ENCODE measurements at places on chromosomes 4 and X.
A peak's percentile ranks its signal among the peaks of the same experiment; 100 is the strongest.

GRCh38 chr4:6298035-6298434 is 28.4 kb downstream of the WFS1 start:
- peak; percentile 54 for DNase-seq

- DNase-seq = no peak
These were observed 144.8 kb downstream of the SPATA18 start for GRCh38 chr4:52195869-52196268.

DNA sequence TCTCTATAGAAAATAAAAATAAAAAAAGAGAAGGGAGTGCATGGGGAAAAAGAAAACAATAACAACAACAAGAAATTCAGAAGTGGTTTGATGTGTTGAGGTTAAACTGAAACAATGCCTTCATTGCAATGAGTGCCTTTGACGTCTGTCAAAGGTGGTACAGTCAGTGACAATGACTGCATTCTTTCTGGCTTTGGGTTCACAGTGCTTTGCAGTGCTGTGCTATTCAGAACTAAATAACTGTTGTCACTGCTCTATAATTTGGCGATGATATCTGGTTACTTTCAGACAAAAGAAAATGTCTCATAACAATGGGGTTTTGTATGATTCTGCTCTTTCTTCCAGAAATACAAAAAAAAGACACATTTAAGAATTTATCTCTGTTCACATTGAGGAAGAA is 488.6 kb upstream of the MAGEB2 start:
- DNase-seq = no peak

DNA sequence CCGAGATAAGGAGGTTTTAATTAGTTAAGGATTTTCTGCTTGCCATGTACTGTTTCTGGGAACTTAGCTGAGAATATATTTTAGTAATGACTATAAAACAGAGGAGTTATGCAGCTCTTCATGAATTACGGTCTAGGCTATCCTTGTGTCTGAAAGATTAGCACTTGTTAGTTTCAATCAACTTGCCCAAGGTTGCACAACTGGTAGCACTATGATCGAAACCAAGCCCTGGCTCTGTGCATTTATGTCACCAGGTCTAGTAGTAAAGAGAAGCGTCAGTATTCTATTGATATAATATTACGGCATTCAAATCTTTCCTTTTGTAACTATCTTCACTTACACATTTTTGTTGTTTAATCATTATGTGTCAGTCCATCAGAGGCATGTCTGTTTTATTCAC is 176.0 kb downstream of the TLL1 start:
- DNase-seq = no peak

- no peak for DNase-seq
These were observed 421.8 kb downstream of the MAPK10 start for GRCh38 chr4:85938062-85938461.

DNA sequence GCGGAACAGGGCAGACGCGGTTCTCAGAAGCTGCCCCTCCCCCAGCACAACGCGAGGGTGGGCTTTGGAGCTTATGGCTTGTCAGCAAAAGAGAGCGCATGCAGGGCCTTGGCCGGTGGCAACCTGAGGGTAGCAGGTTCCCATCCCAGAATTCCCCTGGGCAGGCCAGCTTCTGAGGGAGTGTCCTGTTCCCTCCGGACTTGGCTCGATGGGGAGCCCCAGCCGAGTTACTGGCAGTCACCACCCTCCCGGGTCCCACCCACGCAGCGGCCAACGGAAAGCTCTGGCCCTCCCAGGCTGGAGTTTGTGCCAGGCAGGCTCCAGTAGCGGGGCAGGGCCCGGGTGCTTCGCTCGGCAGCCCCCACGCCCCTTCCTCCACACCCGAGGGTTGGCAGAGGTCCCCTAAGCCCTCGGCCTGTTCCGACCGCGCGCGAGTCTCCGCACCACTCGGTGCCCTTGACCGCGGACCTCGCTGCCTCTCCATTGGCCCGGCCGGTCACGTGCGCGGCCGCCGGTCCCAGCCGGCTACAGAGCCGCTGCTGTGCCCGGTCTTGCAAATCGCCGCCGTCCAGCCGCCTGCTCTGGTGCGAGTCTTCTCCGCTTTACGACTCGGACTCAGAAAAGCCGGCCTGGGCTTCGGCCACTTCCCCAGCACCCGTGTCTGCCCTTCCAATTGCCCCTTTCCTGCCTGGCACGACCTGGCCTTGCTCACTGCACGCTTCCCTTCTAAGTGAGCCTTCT is 20.9 kb upstream of the MTM1 start:
- DNase-seq = peak; percentile 87

- no peak for DNase-seq
These were observed 141.5 kb upstream of the RBPJ start for GRCh38 chr4:26179316-26179760.

DNA sequence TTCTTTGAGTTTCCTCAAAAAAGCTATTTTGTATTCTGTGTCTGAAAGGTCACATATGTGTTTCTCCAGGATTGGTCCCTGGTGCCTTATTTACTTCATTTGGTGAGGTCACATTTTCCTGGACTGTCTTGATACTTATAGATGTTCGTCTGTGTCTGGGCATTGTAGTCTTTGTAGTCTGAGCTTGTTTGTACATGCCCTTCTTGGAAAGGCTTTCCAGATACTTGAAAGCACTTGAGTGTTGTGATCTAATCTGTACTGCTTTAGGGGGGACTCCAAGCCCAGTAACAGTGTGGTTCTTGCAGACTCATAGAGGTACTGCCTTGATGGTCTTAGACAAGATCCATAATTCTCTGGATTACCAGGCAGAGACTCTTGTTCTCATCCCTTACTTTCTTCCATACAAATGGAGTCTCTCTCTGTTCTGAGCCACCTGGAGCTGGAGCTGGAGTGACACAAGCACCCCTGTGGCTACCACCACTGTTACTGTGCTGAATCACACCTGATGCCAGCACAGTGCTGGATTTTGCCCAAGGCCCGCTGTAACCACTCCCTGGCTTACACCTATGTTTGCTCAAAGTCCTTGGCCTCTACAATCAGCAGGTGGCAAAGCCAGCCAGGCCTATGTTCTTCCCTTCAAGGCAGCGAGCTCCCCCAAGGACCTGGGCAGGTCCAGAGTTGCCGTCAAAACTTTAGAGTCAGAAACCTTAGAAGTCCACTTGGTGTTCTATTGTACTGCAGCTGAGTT is 72.3 kb upstream of the EFHC2 start:
- no peak for DNase-seq

DNA sequence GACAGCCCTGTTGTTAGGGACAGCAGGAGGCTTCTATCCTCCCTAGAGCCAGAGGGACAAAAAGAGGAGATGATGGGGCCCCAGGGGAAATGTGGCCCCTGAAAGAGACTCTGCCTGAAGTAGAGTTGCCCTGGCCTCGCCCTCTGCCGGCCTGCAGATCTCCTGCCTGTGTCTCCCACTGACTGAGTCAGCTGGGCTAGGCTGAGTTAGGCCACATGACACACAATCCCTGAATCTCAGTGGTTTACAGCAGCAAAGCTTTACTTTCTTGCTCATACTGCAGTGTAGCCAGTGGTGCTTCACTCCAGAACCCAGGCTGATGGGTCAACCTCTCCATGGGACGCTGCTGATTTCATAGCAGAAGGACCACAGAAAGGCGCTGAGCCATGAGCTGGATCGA is 23.5 kb downstream of the DRD5 start:
- DNase-seq = no peak

DNA sequence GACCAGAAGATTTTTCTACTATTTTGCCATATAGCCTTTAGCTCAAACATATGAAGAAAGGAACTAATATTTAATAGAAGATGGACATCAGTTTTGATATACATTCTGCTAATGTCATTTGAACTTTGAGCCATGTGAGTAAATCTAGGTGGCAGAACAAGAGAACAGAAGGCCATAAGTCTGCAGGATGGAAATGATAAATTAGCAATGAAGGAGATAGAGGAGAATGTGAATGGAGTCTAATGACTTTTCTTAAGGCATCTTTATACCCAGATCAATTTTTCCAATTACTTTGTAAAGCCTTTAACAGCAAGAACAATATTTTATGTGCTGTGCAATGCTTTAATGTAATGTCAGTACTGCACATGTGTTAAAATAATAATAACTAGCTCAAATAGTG is 30.1 kb upstream of the ALG13 start:
- no peak for DNase-seq

DNA sequence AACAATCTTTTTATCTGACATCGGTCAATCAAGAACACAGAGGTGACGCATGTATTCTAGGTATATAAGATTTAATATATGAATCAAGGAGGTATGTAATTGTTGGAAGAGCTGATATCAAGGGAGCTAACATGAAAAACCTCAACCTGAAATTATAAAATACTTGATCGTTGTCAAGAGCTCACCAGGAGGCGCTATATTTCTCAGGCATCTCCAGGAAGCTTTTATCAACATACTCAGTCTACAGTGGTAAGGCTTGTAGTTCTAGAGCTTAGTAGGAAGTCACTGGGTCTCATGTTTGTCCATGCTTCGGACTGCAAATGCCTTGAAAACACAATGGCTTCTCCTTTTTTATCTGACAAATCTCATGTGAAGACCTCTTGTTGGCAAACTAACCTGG is 156.1 kb downstream of the GRXCR1 start:
- no peak for DNase-seq

GRCh38 chr4:24252121-24252520 is 332.2 kb downstream of the DHX15 start:
- DNase-seq = no peak

DNA sequence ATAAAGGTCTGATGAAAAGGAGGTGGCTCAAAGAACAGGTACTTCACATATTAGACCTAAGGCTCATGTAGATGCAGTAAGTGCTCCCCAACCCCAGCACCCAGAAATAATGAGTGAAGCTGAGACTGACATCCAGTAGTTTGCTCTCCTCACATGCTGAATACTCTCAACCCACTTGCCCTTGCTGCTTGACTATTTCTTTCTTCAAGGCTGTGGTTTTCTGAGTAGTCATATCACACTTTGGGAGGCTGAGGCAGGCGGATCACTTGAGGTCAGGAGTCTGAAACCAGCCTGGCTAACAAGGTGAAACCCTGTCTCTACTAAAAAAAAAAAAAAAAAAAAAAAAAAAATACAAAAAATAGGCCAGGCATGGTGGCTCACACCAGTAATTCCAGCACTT is 51.5 kb upstream of the PRPS1 start:
- DNase-seq = no peak

DNA sequence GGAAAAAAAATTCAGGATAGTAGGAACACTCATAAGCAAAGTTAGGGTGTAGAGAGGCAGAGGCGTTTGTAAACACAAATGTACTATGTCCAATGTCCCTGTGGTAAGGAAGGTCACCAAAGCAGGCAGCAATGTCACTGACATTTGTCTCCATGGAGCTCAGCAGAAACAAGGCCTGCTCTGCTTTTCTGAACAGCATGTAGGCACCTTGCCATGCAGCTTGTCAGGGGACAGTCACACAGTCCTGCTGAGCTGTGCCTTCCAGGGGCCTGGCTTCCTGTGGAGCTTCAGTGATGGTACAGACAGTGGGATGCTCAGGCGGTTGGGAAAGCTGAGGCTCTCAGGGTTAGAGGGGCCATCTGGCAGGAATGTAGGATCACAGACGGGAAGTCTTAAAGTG is 74.5 kb upstream of the HS3ST1 start:
- peak; percentile 52 for DNase-seq

DNA sequence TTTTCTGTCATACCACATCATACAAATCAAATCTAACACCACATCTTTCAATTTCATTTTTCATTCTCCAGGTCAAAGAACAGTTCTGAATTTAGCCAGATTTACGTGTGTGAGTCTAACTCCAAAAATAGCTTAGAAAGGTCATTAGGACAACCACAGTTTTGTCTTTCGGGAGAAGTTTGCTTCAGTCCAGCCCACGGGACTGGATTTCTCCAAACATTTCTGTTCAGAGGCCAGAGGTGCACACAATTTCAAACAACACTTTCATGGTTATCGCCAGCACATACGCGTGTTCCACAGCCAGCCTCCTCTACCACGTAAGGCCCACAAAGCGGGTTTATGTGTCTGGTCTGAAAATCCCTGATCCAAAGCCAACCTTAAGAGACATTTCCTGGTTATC is 65.9 kb downstream of the VEGFC start:
- no peak for DNase-seq

DNA sequence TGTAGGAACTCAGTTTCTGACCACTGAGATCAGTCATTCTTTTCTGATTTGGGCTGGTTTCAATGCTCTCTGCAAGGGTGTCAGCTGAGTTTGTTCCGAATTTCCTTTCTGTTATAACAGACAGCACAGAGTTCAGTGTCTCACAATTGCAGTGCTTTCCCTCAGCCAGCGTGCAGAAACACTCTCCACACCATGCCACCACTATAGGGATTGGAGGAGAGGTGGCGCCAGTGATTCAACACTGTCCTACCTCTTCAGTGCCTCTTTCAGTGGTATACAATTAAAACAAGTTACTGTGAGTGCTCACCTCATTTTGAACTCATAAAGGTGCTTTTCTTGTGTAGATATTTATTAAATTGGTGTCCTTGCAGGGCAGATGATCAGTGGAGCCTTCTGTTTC is 413.2 kb upstream of the CXorf51B start:
- DNase-seq = no peak

GRCh38 chrX:50067435-50068284 is 133.1 kb downstream of the AKAP4 start:
- DNase-seq = peak; percentile 77

DNA sequence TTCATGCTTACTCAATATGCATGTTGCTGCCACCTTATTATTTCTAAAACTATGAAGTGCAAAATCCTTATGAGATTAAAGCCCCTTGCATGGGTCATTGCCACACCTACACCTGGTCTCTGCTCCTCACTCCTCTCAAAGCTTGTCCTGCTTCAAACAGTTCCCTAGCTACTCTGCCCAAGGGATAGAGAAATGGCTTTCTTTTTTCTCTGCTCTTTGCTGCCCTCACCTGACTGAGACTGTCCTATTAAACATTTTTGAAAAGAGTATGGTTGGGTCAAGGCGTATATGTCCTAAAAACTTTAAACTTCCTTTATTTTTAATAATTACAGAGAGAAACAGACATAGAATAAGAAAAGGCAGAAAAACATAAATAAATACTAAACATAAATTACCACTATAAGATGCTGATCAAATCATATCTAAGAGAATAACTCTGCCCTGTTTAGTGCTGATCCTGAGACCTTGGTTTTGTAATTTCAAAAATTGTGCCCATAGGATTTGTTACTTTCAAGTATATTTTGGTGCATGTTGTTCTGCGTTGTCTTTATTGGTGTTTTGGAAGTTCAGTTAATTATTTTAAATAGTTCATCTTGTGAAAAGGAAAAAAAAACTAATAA is 704.9 kb upstream of the PABPC4L start:
- peak; percentile 41 for DNase-seq

DNA sequence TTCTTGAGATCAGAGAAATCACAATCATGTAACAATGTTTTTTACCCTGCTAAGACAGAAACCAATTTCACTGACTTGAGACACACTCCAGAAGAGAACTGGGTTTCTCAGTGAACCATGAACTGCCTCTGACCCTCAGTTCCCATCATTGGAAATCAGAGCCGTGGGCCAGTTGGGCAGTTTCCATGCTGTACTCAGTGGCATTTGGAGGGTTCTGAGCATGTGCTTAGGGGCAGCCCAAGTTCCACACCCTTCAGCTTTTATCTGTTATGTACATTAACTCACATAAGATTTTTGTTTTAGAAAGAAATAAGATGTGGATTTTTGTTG is 77.9 kb downstream of the BTC start:
- DNase-seq = peak; percentile 36

- DNase-seq = no peak
These were observed 18.0 kb downstream of the DGKQ start for GRCh38 chr4:955161-955921.

- DNase-seq = no peak
These were observed 315.9 kb downstream of the LDB2 start for GRCh38 chr4:16582526-16582925.

GRCh38 chr4:40038977-40039376 is 17.7 kb upstream of the N4BP2 start:
- DNase-seq = no peak

Data from stomach (tissue), 19 donors.